NCI-H1694 (cell line): ENCODE measurements at places on chromosomes 5 and 9.

DNA sequence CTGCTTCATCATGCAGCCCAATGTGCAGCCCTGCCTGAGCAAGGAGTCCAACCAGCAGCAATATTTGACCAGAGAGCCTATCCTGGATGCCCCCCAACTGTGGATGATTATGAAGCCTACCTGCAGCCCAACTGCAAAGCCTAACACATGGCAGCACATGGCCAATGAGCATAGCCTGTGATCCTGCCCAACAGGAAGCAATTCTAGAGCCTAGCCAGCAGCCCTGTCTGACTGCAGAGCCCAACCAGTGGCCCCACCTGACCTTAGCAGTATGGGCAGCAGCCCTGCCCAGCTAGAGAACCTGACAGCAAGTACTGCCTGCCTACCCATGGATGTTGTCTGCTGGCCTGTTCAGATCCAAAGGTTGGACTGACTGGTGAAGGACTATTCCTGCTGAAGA, 97.3 kb upstream of the SH3GL2 start:
- no peak for DNase-seq

DNA sequence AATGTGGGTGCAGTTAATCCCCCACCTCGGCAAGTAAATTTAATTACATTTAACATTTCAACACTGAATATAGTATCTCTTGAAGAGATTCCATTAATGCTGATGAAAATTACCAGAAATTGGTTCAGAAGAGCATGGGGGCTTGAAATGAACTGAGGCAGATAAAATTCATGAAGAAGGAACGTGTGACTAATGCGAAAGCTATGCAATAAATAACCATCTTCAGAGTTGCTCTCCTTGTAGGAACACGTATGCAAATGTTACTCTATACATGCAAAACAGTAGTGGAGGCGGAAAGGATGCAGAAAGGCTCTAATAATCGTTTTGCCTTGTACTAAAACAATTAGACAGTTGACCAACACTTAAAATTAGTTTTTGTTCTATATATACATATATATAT, 320.2 kb downstream of the CTNND2 start:
- no peak for DNase-seq

DNA sequence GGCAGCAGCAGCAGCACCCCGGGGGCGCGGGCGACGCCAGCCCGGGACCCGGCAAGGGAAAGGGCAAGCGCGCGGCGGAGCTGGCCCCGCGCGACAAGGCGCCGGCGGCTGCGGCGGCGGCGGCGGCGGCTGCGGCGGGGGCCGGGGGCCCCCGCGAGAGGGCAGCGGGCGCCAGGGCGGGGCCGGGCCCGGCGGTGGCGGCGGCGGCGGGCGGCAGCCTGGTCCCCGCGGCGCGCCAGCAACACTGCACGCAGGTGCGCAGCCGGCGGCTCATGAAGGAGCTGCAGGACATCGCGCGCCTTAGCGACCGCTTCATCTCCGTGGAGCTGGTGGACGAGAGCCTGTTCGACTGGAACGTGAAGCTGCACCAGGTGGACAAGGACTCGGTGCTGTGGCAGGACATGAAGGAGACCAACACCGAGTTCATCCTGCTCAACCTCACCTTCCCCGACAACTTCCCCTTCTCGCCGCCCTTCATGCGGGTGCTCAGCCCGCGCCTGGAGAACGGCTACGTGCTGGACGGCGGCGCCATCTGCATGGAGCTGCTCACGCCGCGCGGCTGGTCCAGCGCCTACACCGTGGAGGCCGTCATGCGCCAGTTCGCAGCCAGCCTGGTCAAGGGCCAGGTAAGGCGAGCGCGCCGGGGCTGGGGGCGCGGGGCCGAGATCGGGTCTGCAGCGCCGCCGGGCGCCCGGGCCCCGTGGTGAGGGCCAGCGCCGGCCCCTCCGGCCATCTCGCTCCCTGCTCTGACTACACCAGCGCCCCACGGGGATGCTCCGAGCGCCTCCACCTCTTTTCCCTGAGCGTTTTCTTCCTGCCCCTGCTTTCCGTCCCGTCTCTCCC, at the start of gene UBE2QL1:
Gene UBE2QL1 (plus strand): TSS at position 238 of the 843 bp plus-strand sequence. CDS start 35 bp downstream, at position 273.
- DNase-seq: no peak

GRCh38 chr5:1666812-1667588, 132.6 kb downstream of the MRPL36 start:
- DNase-seq: peak; percentile 23
